Cardiac fibroblast (primary cell): ENCODE measurements at places on chromosomes 6 and 20.

GRCh38 chr20:47305667-47306066 lies 50.8 kb downstream of the ZMYND8 start:
- DNase-seq, result peak; percentile 62

DNA sequence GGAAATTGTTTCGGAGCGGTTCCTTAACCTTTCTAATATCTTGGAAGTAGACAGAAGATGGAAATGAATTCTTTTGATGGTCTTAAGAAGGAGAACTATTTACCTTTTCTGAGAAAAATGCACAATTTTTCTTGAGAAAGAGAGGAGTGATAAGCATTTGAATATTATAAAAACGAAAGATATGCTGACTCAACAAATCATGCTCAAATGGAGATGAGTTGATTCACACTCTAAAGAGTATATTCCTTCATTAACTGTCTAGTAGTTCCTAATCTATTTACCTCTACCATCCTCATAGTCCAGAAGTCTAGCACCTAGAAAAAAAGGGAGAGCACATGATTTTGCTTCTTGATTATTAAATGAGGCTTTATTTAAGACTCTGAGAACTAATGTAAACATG lies 4.1 kb downstream of the TSBP1 start:
- DNase-seq, result no peak

DNA sequence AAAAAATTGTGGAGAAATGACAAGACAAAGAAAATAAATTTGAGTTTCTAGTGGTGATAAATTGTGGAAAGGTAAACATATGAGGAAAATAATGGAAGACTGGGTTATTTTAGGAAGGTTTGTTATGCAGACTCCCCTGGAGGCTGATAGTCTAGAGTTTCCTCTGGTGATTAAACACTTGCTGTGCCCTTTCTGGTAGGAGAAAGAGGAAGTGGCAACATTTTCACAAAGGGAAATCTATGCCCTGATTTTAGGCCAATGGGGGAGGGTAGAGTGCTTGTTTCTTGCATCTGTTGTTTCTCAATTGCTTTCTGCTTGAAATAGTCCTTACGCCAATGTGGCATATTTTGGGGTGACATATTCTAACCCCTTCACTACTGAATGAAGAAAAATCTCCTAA lies 129.1 kb upstream of the DOK5 start:
- DNase-seq, result no peak

GRCh38 chr6:83518816-83519480 lies 6.6 kb downstream of the PRSS35 start:
- DNase-seq, result peak; percentile 29

GRCh38 chr6:169451065-169451838 lies 197.6 kb upstream of the THBS2 start:
- DNase-seq, result peak; percentile 46

DNA sequence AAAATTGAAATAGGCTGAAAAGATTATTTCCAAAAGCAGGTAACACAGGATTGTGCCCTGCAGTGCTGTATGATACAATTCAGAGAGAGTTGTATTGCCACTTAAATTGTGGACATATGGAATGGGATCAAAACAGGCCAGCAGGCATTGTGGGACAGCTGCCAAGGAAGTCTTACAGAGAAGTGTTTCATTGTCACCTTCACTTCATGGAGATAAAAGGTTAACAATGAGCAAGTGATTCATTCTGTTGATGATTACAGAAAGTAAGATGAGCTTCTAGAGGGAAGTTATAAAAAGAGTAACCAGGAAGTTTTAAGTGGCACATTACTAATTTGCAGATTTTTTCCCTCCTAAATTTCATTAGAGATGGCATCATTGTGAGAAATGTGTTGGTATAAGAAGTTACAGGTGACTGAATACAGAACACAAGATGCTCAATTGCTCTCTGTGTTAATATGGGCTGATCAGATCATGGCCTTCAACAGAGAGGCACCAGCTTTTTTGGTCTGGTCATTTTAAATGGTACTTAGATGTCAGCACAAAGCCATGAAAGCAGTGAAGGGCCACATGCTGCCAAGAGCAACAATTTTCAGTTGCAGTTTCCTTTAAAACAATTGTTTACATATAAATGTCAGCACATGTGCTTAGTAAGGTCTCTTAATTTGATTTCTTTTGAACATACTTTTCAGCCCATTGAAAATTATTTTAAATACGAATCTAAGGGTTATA lies 402.5 kb upstream of the FKBP1C start:
- no peak for DNase-seq

- DNase-seq, result no peak
Measured at GRCh38 chr6:66568271-66568670, 861.2 kb upstream of the EYS start.

DNA sequence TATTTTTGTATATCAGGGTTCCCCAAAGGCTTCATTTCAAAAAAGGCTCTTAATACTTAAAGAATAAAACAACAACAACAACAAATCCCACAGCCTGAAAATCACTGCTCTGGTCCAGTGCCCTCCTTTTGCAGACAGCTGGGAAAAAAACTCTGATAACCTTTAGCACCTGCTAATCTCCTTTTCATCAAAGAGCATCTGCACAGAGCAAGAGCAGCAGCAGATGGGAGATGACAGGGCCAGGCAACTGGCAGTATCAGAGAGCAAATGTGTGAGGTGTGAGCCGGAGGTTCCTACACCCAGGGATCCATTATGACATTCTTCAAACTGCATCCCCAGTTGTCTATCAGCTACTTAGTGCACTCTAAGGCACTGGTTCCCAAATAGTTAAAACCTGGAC lies 25.7 kb downstream of the TTI1 start:
- DNase-seq, result no peak

DNA sequence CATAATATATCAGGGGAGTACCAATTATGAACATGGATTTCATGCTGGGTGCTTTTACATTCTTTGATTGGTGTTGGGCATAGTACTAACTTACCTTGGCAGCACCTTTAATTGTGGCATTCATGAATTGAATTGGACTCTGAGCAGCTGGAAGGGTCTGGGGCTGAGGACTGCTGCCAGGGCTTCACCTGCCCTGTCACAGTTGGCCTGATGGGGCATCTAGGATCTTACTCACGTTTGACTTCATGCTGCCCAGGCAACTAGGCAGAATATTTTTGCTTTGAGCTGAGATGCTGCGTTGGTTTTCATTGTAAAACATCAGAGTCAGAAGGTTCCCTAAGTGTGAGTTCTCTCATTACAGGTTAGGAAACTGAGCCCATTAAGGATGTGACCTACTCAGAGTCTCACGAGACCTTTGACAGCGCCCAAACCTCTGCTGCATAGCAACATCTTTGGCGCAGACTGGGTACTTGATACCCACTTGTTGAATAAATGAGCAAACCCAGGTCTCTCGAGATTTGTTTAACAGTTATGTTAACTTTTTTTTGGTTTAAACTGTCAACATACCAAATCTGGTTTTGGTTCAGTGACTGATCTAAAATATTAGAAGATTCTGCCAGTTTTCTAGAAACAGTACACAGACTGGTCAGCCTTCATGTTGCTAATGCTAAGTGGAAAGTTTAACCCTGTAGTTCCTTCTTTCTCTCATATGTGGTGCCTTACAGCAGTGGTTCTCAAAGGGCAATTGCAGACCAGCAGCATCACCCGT lies 104.9 kb downstream of the TCP11 start:
- DNase-seq, result no peak

- no peak for DNase-seq
Measured at GRCh38 chr20:22437354-22437753, 147.0 kb downstream of the FOXA2 start.

- no peak for DNase-seq
Measured at GRCh38 chr20:37351689-37352607, 6.0 kb downstream of the SRC start.

DNA sequence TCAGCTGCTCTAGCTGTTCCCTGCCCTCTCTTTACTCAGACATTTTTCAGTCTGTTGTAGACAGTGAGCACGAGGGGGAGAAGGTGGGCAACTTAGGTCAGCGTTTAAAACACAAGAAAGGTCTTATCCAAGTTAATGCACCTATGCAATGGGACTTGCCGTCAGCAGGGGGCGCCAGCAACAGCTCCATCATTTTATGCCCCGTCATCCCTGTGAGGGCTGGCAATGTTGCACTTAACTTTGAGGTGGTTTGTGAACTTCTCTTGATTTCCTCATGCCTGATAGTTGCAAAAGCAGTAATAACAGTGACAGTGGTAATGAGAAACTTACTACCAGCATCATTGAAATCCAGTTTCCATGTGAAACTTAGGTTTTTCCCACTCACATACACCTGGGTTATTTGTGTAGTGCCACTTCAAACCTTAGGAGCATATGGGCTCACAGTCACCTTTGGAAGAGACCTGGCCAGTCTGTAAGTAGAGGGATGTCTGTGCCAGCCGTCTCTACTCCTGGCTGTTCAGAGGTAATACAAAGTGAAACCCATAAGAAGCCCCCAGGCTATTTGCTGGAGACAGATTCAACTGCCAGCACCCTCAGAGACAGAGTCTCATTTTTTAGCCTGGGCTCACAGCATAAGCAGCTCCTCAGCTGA lies 44.9 kb upstream of the ID1 start:
- DNase-seq, result peak; percentile 93

DNA sequence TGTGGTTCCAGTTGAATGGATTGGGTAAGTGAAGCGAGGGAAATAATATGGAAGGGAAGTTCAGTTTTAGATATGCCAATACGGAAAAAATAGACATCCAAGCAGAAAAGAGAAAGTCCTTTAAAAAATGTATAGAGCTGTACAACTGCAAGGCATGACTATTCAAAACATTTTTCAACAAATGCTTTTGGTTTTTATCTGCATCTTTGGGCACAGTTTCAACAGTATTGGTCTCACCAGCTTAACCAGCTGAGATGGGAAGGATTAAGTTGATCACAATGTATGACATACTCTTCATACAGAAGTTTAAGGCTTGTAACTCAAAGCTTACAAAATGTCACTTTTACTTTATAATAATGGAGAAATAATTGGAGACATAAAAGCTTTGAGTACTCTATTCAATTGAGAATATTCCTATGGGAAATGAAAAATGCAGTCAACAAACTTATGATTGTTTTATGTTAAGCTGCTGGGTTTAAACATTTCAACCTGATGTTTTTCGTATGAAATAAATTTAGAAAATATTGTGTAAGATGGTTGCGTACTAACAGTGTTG lies 16.3 kb upstream of the UTRN start:
- no peak for DNase-seq

GRCh38 chr6:134529921-134530320 lies 212.0 kb upstream of the SGK1 start:
- DNase-seq, result no peak

GRCh38 chr20:56676679-56677078 lies 47.6 kb downstream of the TFAP2C start:
- DNase-seq, result no peak

DNA sequence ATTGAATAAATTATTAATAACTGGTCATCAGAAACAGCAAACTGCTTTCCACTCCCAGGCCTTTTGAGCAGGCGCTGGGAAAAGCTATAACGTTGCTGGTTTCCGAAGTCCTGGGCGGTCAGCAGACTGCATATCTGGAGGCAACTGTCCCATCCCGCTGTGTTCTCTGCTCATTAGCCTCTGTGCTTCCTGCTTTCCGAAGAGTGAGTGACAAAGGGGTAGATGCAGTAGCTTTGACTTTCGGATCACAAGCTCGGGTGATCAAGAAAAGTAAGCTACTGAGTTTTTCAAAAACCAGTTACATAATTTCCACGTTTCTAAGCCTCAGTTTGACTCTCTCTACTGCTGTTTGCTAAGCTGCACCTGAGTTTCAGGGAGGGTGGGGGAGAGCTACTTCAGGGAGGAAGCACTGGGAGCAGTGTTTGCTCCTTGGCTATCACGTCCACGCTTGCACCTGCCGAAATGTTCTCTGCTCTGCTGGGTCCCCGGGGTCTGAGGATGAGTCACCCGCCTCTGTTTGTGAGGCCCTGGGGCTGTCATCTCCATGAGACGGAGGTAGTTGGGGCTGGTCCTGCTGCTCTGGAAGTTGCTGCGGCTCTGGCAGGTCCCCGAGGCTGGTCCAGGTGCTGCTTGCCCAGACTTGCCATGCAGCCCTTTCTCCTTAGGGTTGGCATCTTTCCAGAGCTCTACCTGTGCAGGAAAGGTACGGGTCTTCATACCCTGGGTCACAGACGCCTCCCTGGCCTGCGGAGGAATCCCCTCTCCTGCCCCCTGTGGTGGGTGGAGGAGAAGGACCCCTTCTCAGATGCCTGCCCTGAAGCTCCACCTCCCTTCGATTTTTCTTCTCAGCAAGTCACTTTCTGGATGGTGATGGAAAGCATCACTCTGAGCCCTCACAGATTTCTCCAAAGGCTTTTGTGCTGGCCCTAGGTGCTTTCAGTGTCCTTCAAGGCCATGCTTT lies 220.0 kb downstream of the QKI start:
- DNase-seq, result no peak

DNA sequence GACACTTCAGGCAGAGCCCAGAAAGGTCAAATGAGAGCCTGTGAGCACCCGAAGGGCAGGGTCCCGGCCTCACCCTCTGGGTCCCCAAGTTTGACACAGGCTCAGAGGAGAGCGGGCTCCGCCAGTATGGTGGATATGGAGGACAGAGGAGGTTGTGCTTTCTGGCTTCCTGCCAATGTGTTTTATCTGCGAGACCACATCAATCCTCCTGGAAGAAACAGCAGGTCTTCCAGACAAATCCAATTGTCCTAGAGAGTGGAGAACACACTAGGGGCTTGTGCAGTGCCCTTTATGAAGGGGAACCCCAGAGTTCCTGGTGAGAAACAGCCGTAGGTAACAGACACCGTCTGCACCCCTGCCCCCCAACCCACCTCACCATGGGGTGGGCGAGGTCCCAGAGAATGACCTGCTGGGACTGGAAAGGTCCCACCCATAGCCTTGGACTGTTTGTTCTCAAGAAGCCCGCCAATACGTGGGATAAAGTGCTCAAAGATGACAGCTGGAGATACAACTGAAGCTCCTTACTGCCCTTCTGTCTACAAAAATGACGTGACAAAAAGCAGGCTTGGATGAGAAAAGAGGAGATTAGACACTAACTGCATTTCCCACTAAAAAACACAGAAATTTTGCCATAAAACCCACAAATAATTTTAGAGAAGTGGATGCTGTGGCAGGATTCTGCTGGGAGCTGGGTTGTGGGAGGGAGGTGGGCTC lies 23.9 kb upstream of the SSTR4 start:
- DNase-seq, result no peak

DNA sequence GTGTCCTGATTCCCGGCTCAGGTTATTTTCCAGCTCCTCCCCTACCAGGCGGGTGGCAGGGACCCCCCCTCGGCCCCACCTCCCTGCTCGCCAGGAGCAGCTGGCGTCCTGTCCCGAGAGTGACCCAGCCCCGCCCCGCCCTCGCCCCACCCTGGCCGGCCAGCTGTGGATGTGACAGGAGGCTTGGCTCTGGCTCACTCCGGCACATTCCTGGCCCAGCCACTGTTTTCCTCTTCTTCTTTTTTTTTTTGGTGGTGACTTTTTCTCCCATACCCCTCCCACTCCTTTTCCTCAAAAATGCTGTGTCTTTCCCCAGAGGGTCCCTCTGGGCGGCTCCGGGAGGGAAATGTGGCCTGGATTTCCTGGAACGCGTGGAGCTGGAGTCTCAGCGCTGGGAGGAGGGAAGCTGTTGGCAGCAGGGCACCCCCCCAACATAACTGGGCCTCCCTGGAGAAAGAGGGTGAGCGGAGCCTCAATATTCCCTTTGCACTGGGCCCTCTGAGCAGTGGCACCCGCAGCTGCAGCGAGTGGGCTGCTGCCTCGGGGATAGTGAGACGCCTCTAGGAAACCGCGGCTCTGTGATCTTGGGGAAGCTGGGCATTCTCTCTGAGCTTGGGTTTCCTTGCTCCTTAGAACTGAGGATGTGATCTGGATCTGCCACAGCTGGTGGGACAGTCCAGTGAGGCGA lies 28.3 kb upstream of the CSNK2A1 start:
- peak; percentile 62 for DNase-seq
